ENCODE measurements at places on chromosomes 7 and 10. TPM values are rescaled to one million over a fixed set of nuclear protein-coding genes. Genes with fewer than 3 reads are reported as not detected.

DNA sequence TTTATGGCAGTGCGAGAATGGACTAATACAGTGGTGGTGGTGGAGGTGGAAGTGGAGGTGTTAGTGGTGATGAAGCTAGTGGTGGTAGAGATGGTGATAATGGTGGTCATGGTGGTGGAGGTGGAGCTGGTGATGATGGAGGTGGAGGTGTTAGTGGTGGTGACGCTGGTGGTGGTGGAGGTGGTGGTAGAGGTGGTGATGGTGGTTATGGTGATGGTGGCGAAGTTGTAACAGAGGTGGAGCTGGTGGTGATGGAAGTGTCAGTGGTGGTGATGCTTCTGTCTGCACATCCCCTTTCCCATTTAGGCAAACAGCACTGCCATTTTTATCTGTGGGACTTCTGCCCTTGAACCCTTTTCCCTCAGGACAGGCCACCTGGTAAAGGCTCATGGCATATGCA is 7.4 kb upstream of the PTPRN2 start:
- no peak for DNase-seq

DNA sequence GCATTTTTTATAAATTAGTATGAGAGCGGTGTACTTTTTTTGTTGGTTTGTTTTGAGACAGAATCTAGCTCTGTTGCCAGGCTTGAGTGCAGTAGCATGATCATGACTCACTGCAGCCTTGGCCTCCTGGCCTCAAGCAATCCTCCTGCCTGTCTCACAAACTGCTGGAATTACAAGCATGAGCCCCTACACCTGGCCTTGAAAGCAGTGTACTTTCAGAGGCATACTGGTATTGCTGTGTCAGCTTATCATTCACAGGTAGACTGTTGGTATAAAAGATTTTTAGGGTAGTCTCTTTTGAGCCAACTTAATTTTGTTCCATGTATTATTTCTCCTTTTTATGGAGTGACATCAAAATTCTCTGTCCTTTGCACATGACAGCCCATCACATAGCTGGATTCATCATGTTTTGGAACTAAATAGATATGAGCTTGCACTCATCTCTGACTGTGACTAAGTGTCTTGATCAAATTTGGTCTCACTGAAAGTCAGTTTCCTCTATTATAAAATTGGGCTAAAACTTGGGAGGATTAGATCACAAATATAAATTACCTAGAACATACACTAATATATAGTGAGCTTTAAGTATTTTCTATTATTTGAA is 12.4 kb downstream of the GNAT3 start:
- DNase-seq = no peak

- no peak for DNase-seq
These were observed 275.6 kb upstream of the FOXK1 start for GRCh38 chr7:4406288-4407058.

GRCh38 chr10:61942604-61943461 is 41.3 kb downstream of the ARID5B start:
- DNase-seq = peak; percentile 37

The HEPACAM2 gene
- total RNA-seq = 0.21 TPM

- DNase-seq = no peak
These were observed 131.0 kb downstream of the SEM1 start for GRCh38 chr7:96578606-96579005.

DNA sequence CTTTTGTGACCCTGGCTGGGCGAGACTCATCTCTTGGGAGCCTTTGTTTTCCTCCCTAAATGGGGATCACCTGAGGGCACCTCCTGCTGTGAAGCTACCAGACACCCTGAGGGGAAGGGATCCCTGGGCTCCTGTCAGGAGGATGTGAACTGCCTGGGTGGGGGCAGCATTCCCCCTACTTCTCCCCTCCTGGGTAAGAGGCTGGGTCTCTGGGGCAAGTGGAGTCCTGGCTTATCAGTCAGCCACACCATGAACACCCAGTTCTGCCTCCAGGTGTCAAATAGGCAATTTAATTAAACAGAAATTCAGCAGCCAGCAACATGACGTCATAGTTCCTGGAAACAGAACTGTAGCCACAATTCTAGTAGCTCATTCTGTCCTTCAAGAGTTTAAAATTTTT is 97.7 kb upstream of the RET start:
- peak; percentile 2 for DNase-seq

The SFTPD gene
- total RNA-seq = 0.33 TPM

- DNase-seq = no peak
These were observed 5.3 kb downstream of the CFTR start for GRCh38 chr7:117485118-117485620.

DNA sequence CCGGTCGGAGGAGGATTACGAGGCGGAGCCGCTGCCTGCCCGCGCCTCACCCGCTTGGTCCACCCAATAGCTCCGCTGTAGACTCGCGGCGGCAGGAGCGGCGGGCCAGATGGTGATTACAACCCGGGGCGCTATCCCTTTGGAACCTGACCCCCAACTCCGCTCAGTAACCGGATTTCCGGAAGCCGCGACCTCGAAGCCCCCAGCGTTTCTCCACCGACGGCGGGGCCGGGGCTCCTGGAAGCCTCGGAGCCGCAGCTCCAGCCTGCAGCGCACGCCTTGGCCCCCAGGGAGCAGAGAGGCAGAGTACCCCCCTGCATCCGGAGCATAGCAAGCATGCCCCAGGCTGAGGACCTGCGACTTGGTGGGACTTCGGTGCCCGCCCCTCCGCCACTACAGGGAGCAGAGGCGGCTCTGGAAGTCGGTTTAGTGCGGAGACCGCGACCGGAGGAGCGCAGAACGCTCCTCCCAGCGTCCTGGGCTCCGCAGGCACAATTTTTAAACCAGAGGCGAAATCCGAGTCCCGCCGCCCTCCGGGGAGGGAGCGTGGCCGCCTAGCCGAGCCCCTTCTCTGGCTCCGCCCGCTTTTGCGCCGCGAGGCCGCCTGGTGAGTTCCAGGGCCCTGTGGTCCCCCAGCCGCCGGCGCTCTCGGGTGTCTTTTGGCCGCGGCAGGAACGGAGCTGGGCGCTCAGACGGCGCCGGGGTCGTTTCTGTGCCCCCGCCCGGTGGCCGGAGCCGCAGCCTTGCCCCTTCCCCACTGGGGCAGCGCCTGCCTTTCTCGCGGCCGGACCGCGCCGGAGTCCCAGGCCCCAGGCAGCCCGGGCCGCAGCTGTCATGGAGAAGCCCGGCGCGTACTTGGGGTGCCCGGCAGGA is 28.2 kb upstream of the BMS1 start:
- DNase-seq = peak; percentile 33

DNA sequence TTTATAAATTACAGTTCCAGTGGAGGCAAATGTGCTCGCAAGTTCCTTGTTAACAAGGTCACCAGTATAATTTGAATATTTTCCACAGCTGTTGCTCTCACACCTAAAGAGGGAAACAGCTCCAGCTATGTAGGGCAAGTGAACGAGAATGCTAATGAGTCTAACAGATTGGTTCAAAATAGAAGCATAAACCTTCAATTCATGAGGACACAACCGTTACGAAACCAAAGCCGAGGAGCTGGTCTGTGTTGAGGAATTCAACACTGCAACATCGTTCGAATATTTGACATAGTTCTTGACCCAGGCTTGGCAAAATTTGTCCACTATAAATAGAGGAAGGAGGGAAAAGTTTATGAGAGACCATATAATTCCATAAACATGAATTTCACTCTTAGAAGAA is 161.3 kb downstream of the KLF6 start:
- DNase-seq = no peak

The C10orf105 gene
- total RNA-seq = 0.63 TPM
